ENCODE measurements at places on chromosomes 12 and 14.

- no peak overlapping the region for H3K4me3 ChIP-seq
- H3K4me1 ChIP-seq: no peaks in the 10 kb centered on the region
- DNase-seq: no peak
- H3K36me3 ChIP-seq: no peaks in the 10 kb centered on the region
- no peaks in the 10 kb centered on the region for H3K27me3 ChIP-seq
Observed at GRCh38 chr14:62662811-62663455, 382.3 kb downstream of the KCNH5 start.

- peak; percentile 78 for DNase-seq
- no peaks in the 10 kb centered on the region for H3K4me1 ChIP-seq
- H3K27ac ChIP-seq: no peak overlapping the region
- H3K27me3 ChIP-seq: peaks cover 15% of the 10 kb centered on the region
Observed at GRCh38 chr12:117236456-117237001, 46.3 kb upstream of the FBXO21 start.

DNA sequence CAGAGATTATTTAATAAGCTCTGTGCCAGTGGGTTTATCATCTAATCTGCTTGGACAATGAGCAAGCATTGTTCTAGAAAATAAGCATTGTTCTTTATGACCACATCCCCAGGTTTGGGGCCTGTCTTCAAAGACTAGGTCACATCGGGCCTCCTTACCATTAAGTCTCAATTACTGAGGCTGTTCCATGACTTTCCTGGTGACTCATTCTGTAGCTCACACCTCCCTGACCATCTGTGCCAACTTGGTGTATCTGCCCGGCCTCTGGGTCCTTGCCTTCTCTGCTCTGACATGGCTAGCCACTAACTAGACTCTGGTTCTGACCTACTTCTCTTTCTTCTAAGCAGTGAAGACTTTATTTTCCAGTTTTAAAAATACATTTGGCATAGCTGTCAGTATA is 44.4 kb upstream of the PLEKHA5 start:
- no peaks in the 10 kb centered on the region for H3K27me3 ChIP-seq
- H3K4me1 ChIP-seq: no peaks in the 10 kb centered on the region
- DNase-seq: no peak
- H3K27ac ChIP-seq: no peak overlapping the region
- no peaks in the 10 kb centered on the region for H3K36me3 ChIP-seq

- peaks cover 8% of the 10 kb centered on the region for H3K27me3 ChIP-seq
- no peak overlapping the region for H3K27ac ChIP-seq
- no peak for DNase-seq
- H3K4me1 ChIP-seq: no peaks in the 10 kb centered on the region
- no peaks in the 10 kb centered on the region for H3K36me3 ChIP-seq
Observed at GRCh38 chr12:54954228-54954627, 30.3 kb downstream of the TESPA1 start.

GRCh38 chr12:12072064-12072760 is 1.5 kb downstream of the BCL2L14 start:
- H3K4me3 ChIP-seq: peak overlapping the region; percentile 43
- H3K27me3 ChIP-seq: no peaks in the 10 kb centered on the region
- DNase-seq: peak; percentile 74
- no peaks in the 10 kb centered on the region for H3K36me3 ChIP-seq
- H3K27ac ChIP-seq: peak overlapping the region; percentile 88

Data from transverse colon (tissue), 4 donors.